ENCODE measurements at places on chromosomes 12 and 14. TPM values are rescaled to one million over a fixed set of nuclear protein-coding genes. Genes with fewer than 3 reads are reported as not detected.

The SLC8A3 gene
- total RNA-seq, result 0.17 TPM

The AQP6 gene
- not detected for total RNA-seq

The CCDC197 gene
- not detected for total RNA-seq

The GRIP1 gene
- 5.0 TPM for total RNA-seq

The AHNAK2 gene
- 271 TPM for total RNA-seq

The TAS2R9 gene
- not detected for total RNA-seq

The B4GALNT3 gene
- 3.5 TPM for total RNA-seq

The MMP14 gene
- total RNA-seq, result 486 TPM

The ETFBKMT gene
- total RNA-seq, result 4.8 TPM

The TAS2R42 gene
- not detected for total RNA-seq

The TAS2R19 gene
- 1.9 TPM for total RNA-seq

The GLIPR1 gene
- total RNA-seq, result 123 TPM

The TAS2R43 gene
- total RNA-seq, result 0.22 TPM

The RERGL gene
- 0.27 TPM for total RNA-seq

The TMBIM4 gene
- 34.1 TPM for total RNA-seq

The CHGA gene
- total RNA-seq, result not detected

The KRT76 gene
- not detected for total RNA-seq

The PLBD1 gene
- 5.5 TPM for total RNA-seq

The CLEC4D gene
- total RNA-seq, result not detected

The ACSM4 gene
- total RNA-seq, result not detected
